ENCODE measurements at places on chromosomes 6 and 20.
A peak's percentile ranks its signal among the peaks of the same experiment; 100 is the strongest.

DNA sequence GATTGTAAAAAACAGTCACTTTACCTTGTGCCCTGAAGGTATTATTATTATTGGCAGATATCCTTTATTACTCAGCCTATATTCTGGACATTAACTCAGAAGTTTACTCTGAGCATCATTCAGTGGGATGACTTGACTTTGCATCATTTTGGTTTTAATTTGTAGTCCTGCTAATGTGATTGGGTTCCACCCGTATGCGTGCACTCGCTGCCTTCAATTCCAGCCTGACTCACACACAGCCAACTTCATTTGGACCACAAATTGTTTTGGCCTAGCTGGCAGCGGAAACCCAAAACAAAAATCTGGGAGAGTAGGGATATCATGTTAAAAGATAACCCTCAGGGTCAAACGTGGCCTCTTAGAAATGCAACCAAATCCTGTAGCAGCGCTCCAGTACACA, 704.4 kb upstream of the SLC35B3 start:
- DNase-seq = no peak

DNA sequence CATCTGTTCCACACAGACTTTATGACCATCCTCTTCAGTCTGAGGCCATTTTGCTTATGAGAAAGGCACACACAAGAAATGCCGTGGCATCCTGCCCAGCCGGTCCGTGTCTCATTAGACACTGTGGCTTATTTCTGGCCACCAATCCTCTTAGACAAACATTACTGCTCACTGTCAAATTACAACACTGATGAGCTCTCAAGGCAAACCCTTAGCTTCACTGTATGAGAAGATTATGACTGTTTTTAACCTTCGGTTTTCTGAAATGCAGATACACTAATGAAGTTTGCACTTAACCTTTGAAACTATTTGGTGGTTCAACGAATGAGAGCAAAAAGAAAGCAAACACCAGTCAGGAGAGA, 50.5 kb upstream of the DST start:
- no peak for DNase-seq

- peak; percentile 44 for DNase-seq
These were observed 27.8 kb downstream of the CCN2 start for GRCh38 chr6:131923356-131923755.

- no peak for DNase-seq
These were observed 151.8 kb upstream of the MYLIP start for GRCh38 chr6:15977050-15977449.

DNA sequence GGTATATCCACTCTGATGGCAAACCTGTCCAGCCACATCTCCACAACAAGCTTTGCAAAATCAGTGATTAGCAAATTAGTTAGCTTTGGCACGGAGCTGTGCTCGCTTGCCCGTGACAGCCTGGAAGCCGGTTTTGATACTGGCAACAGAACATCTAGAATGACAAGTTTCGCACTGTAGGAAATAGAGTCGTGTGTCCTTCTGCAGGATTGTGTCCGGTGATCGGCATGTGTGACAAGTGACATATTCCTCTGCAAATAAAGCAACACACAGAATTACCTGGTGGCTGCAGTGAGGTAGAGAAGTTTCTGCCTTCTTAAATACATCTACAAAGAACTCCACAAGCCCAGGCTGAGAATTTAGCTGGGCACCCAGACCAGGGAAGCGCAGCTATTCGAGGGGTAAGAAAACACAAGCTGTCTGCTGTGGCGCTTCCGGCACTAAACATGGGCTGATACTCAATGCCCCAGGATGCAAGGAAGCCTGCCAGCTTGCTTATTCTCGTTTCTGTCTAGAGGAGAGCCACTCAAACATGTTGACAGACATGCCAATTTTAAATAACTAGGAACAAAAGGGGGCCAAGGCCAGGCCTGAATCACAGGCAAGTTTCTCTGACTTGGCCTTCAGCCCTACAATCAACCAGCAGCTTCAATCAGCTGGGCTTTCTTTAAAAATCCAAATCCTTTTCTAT, 22.2 kb downstream of the EIF2S2 start:
- no peak for DNase-seq

- DNase-seq = no peak
These were observed 60.7 kb downstream of the DTNBP1 start for GRCh38 chr6:15602154-15602553.

GRCh38 chr20:4999788-5000187, 1.5 kb downstream of the SLC23A2 start:
- DNase-seq = no peak

GRCh38 chr20:23331450-23332350, 18.9 kb upstream of the NXT1 start:
- DNase-seq = no peak

Measured in inflammatory macrophage treated with lipopolysaccharide for 4 hours (primary cell).